Activated CD8-positive, alpha-beta memory T cell treated with anti-CD3 and anti-CD28 coated beads for 4 hours (primary cell): ENCODE measurements at places on chromosomes 5 and 9.

GRCh38 chr9:1794547-1795270 lies 220.4 kb upstream of the SMARCA2 start:
- no peak for DNase-seq

GRCh38 chr5:44412286-44412685 lies 23.1 kb upstream of the FGF10 start:
- DNase-seq: no peak

GRCh38 chr5:20572614-20573013 lies 584.6 kb upstream of the CDH18 start:
- DNase-seq: no peak

DNA sequence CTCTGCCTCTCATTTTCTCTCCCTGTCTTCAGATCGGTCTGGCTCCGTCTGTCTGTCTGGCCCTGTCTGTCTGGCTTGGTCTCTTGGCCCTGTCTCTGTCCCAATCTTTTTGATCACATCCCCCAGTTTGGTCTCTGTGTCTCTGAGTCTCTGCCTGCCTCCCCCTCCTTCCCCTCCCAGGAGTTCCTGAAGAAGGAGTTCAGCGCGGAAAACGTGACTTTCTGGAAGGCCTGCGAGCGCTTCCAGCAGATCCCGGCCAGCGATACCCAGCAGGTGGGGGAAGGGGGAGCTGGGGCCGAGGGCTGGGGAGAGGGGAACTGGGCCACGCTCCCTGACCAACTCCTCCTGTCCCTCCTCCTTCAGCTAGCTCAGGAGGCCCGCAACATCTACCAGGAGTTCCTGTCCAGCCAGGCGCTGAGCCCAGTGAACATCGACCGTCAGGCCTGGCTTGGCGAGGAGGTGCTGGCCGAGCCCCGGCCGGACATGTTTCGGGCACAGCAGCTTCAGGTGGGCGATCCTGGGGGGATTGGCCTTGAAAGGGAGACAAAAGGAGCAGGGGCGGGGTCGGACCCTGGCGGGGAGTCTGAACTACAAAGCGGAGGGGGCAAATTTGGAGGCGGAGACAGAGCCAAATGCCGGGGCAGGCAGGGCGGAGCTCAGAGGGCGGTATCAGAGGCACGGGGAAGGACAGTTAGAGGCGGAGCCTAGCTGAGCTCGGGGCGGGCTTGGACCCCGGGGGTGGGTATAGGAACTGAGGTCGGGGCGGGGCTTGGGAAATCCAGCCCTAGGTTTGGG lies 9.0 kb downstream of the RGS14 start:
- DNase-seq: no peak

- DNase-seq: no peak
Measured at GRCh38 chr5:51433052-51433710, 49.9 kb downstream of the ISL1 start.

GRCh38 chr9:93003552-93004407 lies 54.7 kb upstream of the SUSD3 start:
- DNase-seq: peak; percentile 18

GRCh38 chr5:121384359-121384758 lies 467.3 kb upstream of the FTMT start:
- DNase-seq: no peak

- no peak for DNase-seq
Measured at GRCh38 chr5:158809936-158810335, 289.8 kb downstream of the EBF1 start.

GRCh38 chr5:132422720-132423437 lies 53.4 kb downstream of the SLC22A5 start:
- DNase-seq: no peak

DNA sequence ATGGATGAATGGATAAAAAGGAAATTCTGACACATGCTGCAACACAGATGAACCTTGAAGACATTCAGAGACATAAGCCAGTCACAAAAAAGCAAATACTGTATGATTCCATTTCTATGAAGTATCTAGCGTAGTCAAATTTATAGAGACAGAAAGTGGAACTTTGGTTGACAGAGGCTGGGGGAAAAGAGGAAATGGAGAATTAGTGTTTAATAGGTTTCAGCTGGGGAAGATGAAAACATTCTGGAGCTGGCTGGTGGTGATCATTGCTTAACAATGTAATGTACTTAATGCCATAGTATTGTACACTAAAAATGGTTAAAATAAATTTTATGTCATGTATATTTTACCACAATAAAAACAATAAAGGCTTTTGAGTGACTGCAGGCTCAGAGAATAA lies 24.2 kb downstream of the PPIC start:
- no peak for DNase-seq

- DNase-seq: no peak
Measured at GRCh38 chr5:116778032-116778431, 203.4 kb upstream of the SEMA6A start.

GRCh38 chr5:133179405-133179804 lies 127.6 kb downstream of the HSPA4 start:
- no peak for DNase-seq

GRCh38 chr5:93423300-93423699 lies 157.7 kb downstream of the NR2F1-AS1 start:
- no peak for DNase-seq

DNA sequence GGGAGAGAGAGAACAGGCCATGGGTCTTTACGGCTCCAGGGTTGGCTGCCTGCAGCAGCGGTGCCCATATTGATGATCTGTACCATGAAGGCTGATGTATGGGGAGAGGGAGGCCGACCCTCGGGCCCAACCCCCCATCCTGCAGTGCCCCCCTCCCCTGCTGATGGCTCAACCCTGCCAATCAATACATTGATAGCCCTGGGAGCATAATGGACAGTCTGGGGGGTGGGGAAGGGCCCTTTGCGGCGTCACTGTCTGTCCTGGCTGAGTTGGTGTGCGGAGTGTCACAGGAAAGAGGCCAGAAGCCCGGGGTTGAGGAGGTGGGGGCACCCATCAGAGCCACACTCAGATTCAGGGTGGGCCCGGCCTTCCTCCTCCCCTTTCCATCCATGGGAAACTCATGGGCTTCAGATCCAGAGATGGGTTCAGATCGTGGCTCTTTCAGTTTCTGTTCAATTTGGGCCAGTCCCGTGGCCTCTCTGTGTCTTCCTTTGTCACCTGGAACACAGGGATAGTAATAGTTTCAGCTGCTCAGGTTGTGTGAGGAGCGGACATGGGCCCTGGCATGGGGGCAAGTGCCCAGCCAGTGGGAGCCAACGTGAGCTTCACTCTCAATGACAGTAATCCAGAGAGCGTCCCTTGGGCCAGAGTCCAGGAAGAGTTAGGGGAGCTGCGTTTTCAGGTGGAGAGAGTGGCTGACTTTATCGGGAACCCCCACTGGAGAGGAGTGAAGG lies 9.5 kb downstream of the FGF18 start:
- DNase-seq: no peak

DNA sequence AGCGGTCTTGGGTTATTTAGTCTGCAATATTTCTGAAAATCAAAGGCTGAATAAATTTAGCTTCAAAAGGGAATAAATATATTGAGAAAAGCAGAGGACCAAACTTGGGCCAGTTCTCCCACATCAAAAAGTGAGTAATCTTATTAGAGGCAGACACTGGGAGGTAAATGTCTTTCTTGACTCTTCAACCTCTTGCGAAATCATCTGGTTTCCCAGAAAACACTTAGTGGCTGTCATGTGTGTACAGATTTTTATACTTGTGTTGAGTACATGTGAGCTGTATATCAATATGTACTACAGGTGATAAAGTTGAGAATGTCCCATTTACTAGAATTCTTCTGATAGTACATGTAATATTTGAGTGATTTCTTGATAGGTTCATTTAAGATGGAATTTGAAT lies 454.9 kb downstream of the PRR16 start:
- no peak for DNase-seq
